CD4-positive, alpha-beta T cell treated with Interleukin-12 subunit alpha and Interleukin-12 subunit beta, for 1 hour (primary cell): ENCODE measurements at places on chromosomes 6 and 20.

DNA sequence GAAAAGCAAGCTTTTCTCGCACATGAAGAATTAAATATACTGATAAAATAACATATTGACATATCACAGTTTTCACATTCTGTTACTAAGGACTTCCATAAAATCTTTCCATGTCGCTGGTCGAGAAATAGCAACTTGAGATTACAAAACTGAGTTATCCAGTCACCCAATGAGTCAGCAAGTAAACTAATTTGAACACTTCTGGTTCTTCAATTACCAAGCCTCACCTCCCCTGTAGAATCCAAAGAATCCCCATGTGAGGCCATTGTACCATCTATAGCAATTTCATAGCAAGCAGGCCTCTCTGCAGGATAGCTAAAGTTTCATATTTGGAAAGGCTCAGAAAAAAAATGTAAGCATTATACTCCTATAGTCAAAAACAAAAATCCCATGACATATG is 87.3 kb downstream of the PKHD1 start:
- no peak for DNase-seq

DNA sequence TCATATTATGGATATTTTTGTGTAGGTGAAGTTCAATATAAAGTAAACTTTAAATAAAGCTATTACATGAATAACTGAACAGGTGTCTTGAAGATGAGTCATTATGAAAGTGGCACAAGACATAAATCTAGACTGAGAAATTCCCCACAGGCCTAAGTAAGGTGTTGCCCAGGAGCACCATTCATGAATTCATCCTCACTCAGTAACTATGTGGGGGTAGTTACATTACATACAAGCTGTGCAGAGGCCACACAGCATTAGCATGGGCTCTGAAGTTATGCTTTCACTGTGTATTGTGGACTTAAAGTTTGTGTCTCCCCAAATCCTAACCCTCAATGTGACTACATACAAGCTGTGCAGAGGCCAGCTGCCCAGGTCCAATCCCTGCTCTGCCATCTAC is 65.9 kb downstream of the BCAS1 start:
- DNase-seq: no peak

DNA sequence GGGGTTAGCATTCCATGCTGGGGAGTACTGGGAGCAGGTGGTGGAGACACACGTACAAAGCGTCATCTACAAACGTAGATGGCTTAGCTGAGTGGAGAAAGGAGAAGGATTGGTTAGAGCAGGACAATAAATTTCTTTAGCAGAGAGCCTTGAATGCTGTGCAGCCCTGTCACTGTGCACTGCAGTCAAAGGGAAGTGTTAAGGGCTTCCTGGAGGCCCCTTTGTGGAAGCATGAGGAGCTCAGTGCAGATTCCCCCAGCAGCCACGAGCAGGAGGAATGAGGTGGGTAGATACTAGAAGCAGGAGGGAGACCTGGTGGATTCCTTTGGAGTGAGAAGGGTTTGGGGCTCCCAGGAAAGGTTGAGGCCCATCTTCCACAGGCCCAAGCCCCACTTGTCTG is 6.1 kb upstream of the TREML4 start:
- no peak for DNase-seq

DNA sequence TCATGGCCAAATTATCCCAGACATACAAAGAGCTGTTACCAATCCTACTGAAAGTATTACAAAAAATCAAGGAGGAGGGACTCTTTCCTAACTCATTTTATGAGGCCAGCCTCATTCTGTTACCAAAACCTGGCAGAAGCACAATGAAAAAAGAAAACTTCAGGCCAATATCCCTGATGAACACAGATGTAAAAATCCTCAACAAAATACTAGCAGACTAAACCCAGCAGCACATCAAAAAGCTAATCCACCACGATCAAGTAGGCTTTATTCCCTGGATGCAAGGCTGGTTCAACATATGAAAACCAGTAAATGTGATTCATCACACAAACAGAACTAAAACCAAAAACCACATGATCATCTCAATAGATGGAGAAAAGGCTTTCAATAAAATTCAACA is 109.2 kb downstream of the C6orf118 start:
- no peak for DNase-seq

DNA sequence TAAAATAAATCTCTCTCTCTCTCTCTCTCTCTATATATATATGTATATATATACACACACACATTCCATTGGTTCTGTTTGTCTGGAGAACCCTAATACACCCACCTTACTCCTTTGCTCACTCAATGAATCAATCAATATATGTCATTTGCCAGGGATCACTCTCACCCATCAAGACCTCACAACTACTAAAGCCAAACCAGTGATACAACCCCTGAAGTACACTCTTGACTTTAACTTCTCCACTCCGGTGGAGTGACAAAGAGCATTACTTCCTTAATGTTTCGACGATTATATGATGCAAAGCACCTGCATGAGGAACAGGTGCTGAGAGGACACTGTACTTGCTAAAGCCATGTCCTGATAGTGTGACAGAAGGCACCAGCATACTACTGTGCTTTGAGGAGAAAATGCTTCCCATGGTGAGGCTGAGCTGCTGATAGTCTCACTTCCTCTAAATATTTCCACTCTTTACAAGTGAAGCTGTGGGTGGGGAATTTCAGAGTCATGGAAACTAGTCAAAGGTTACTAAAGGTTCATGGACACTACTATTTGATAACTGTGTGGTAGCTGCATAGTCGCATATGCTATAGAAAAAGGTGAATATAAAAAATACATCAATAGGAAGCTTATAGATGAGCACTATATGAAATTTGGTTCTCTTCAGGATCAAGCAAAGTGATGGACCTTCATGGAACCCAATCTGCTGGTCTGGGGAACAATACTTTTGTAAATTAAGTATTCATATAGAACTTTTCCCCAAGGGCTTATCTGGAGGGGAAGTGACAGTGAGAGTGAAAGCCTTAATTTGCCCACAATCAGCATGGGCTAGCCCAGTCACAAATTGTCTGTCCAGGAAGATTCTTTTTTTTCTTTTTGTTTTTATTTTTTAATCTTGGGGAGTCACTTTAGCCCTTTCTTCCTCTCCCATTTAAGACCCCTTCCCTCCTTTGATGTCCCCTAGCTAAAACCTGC is 141.9 kb upstream of the NEDD9 start:
- no peak for DNase-seq
